Stimulated activated CD4-positive, alpha-beta T cell treated with anti-CD3 and anti-CD28 coated beads, Interleukin-15, amount 100 ng/mL, for 24 hours (primary cell): ENCODE measurements at places on chromosomes 2 and 18.
A peak's percentile ranks its signal among the peaks of the same experiment; 100 is the strongest.

- no peak for DNase-seq
Observed at GRCh38 chr18:50776383-50776782, 43.4 kb downstream of the MRO start.

- no peak for DNase-seq
Observed at GRCh38 chr2:96264086-96264485, 1.7 kb downstream of the TMEM127 start.

- DNase-seq = peak; percentile 44
Observed at GRCh38 chr2:201118961-201119854, 3.2 kb downstream of the CFLAR start.

DNA sequence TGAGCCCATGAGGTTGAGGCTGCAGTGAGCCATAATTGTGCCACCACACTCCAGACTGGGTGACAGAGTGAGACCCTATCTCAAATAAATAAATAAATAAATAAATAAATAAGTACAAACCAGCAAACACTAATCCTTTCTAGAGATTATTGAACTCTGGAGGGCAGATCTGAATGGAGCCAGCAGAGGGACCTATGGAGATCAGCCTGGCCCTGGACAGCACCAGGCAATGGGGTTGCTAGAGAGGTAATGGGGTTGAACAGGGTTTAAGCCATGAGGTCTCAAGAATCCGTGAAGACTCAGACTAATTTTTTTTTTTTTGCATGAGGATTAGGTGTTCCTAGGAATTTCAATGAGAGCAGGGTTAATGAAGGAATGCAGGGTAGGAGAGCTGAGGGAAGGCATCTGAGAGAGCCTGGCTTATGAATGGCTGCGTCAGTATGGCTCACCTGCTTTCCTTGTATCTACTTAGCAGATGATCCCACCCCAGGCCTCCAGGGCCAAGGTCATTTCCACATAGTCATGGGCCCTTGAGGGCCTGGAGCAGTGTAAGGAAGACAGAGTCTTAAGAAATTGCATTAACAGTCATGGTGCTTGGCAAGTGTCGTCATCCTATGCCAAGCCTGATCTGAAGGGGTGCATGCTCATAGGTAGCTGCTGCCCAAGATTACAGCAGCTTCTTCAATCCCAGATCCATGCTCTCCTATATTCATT, 34.6 kb upstream of the IL37 start:
- no peak for DNase-seq

DNA sequence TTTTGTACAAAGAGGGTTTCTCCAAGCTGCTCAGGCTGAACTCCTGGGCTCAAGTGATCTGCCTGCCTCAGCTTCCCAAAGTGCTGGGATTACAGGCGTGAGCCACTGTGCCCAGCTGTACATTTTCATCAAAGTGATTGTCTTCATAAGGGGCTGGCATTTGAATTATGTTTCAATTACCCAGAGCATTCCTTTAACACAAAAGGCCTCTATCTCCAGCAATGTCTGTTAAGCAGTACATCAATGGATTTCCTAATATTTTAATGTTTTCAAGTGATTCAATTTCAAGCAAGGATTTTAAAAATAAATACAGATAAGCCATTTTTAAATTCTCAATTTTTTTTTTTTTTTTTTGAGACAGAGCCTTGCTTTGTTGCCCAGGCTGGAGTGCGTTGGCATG, 50.9 kb upstream of the AP1S3 start:
- DNase-seq = no peak

DNA sequence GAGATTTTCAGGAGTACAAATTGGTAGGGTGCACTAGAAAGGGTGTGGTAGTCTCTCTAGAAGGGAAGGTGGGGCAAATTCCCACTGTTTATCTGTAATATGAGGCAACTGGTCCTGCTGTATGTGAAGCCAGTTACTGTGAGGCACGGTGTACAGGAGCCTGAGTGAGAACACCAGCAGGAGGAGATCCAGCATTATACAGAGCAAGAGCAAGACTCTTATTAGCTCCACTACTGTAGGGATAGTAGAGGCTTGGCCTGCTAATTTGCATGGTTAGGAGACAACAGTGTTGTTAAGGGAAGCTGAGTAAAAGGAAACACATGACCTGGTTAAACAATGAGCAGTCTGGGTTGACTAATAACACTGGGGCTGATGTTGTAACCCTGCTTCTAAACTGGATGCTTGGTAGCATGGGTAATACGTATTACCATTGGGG, 76.3 kb upstream of the WDSUB1 start:
- no peak for DNase-seq

DNA sequence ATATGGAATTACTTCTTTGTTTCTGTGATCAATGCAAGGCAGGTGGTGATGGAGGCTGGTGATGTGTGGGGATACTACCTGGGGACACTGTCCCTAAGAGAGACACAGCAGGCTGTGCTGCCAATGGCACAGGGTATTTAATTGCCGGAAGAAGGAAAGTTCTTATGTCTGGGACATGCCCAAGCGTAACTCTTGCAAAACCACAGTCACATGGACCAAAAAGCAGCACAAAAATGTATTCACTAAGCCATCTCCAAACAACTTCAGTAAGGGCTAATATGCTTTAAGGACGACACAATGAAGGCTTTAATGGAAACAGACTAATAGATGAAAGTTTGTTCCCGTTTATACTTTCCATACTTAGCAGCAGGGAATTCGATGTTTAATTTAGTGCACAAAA, 49.7 kb upstream of the AP1S3 start:
- no peak for DNase-seq

DNA sequence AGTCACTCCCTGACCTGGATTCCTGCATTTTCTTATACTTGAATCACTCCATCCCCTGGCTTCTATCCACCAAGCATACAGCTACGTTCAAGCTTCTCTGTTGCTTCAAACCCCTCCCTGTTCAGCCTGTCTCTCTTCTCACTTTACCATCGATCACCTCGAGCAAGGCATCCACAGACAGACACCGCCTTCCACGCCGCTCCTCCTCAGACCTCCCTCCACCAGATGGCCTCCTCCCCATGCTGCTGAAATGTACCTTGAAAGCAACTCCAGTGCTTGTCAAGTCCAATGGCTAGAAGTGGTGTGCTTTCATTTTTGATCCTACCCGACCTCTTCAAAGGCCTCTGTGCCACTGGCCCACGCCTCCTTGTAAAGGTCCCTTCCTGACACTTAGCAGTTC, 131.3 kb upstream of the ACAA2 start:
- no peak for DNase-seq

DNA sequence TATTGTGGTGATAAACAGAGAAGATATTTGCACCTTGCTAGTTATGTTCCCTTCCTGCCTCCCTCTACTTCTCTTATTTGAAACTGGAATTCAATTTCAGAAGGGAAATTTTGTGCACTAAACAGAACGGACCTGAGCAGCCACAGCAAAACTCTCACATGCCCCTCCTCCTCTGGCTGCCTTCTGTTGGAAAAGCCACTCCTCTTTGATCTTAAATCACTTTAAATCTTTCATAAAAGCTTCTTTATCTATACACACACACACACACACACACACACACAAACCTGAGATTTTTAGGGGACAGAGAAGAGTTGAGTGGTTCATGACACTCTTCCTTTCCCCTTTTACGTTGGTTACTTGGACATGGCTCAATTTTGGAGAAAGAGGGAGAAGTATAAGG, 5.6 kb downstream of the TBR1 start:
- DNase-seq = no peak

GRCh38 chr18:2987876-2988790, 24.8 kb downstream of the LPIN2 start:
- no peak for DNase-seq

DNA sequence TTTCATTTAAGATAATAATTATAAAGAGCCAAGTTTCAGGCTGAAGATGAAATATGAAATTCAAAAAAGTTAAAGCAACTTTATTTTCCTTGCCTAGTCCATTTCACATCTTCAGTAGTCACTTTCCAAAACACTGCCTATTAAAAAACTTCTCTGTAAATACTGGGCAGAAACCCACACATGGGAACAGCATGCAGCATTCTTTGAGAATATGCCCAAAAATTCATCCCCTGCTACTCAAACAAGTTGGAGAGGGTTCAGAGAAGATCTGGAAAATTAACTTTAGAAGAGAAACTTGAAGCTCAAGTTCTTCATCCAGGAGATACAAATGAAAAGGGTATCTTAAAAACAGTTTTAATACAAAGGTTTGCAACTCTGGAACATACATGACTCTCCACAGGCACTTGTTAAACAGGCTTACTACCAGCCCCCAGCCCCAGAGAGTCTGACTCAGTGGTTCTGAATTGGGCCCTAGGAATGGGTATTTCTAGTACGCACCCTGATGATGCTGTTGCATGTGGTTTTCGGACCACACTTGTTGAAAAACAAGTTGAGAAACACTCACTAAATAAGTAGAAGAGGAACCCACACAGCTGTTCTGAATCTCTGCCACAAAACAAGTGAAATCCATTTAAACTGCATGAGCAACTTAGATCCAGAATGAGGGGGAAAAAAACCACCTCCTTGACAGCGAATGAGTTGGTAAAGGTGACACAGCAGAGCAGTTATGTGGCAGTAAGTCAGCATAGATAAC, 329.1 kb downstream of the SATB2 start:
- DNase-seq = no peak

DNA sequence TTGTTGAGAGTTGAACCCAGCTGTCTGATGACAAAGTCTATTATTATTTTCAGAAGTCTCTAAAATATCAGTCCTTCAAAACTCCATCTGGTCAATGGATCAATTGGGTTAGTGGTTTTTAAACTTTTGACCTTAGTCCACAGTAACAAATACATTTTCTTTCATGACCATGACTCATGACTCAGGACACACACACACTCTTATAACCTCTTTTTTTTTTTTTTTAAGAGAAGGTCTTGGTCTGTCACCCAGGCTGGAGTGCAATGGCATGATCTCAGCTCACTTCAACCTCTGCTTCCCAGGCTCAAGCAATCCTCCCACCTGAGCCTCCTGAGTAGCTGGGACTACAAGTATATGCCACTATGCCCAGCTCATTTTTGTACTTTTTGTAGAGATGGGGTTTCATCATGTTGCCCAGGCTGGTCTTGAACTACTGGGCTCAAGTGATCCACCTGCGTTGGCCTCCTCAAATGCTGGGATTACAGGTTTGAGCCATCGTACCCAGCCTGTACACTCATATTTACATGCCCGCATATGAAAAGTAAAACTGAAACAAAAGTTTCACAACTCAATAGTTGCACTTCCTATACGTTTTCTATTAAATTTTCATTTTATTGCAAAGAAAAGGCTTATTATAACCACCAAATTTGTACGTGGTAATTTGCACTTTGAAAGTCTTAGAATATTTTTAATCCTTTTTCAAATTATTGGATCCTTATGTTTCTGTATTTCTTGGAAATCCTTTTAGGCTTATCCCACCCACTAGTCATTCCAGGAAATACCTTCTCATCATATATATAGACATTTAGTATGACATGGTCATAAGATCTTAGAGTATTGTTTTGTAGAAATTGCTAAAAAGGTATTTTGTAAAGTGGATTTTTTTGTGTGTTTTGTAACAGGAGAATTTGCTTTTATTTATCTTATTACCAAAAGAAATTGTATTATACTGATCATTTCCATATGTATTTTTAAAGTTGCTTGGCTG, 199.0 kb downstream of the LPIN1 start:
- DNase-seq = peak; percentile 26
